Activated T-cell treated with anti-CD3 and anti-CD28 coated beads, Interleukin-2, amount 50 U/mL, for 4 hours (primary cell): ENCODE measurements at places on chromosomes 7 and 10. TPM values are rescaled to one million over a fixed set of nuclear protein-coding genes. Genes with fewer than 3 reads are reported as not detected.

TMEM26 gene
- total RNA-seq: not detected

DNA sequence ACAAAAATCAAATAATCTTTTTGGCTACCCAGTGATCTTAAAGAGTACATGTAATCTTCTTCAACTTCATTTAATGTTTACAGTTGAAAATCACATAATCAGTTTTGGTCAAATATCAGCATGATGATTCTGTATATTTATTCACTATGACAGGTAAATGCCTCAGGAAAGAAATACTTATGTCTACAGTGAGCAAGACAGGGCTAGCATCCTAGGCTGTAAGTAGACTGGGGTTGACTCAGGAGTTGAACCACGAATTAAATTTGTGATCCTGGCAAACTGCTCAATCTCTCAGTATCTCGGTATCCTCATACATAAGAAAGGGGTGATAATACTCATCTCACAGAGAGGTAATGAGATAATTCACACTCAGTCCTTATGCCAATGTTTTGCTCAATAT is 71.8 kb downstream of the SEMA3D start:
- DNase-seq: no peak

DNA sequence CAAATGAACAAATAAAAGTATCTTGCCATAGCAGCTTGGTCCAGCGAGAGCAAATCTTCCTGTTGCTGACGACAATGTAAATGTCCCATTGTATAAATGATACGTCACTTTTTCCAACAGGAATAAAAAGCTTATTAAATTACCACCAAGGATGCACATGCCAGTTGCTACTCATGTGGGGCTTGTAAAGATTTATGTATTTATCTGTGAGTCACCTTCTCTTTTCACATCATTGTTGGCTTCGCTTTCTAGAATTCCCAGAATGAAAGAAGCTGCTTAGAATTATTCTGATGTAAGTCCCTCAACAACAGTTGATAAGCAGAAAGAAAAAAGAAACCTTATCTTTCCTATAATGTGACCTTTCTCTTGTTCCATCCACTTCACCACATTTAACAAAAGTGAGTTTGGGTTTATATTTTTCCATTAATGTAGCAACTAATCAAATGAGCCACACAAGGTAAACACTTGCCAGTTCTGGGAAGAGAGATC is 22.4 kb downstream of the DNAJC12 start:
- no peak for DNase-seq

DNA sequence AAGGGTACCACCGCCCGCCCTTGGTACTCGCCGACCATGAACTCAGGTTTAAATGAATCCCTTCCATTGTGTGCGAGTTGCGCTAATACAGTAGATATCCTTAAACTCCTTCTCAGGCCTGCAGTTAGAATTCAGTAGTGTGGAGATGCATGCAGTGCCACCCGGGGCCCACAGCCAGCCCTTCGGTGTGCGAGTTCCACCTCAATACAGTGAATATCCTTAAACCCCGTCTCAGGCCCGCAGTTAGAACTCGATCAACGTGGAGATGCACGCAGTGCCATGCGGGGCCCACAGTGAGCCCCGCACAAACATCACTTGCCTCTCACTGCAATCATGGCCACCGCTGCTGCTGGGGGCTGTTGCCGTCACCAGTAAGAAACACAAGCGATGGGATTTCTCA is 261.9 kb downstream of the MAD1L1 start:
- DNase-seq: no peak

- no peak for DNase-seq
Observed at GRCh38 chr7:24732646-24733413, 24.4 kb downstream of the GSDME start.

SCART1 gene
- 1.8 TPM for total RNA-seq

CDHR1 gene
- total RNA-seq: 0.28 TPM

GRCh38 chr7:108086546-108086945 is 43.6 kb downstream of the LAMB4 start:
- DNase-seq: no peak

GRCh38 chr10:77969114-77969513 is 42.6 kb upstream of the DLG5 start:
- no peak for DNase-seq

DNA sequence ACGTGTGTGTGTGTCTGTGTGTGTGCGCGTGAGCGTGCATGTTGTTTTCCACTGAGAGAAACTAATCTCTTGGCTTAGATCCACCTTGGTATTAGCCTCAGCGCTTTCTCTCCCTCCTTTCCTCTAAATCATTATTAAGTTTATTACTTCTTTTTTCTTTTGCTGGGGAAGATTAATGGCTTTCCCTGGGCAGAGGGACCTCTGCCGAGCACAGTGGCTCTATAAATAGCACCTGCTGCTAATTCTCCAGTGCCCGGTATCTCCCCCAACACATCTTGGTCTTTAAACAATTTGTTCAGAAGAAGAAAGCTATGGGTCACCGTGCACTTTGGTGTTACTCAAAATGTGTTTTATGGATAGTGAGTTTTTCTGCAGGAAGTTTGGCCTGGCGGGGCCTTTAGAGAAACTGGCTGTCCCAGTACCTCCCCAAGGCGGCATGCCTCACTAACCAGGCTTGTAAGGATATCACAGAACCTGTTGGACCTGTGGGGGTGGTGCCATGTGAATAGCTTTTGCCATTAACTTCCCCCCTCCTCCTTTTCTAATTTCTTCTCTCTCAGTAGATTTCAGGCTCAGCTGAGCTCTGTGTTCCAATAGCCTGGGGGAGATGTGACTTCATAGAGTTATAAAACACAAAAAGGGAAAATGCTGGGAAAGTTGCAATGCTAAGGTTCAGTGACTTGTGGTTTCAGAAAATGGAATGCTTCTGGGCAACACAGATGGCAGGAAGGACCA is 70.1 kb upstream of the RAB11FIP2 start:
- no peak for DNase-seq

GIMAP6 gene
- 18.1 TPM for total RNA-seq
